Naive thymus-derived CD8-positive, alpha-beta T cell (primary cell): ENCODE measurements at places on chromosomes 1 and 21. TPM values are rescaled to one million over a fixed set of nuclear protein-coding genes. Genes with fewer than 3 reads are reported as not detected.
A peak's percentile ranks its signal among the peaks of the same experiment; 100 is the strongest.

FBLIM1 gene
- polyA plus RNA-seq, result not detected

SERINC2 gene
- polyA plus RNA-seq, result not detected

GSTM2 gene
- 40.7 TPM for polyA plus RNA-seq

NTNG1 gene
- polyA plus RNA-seq, result not detected

SPRR2F gene
- not detected for polyA plus RNA-seq

HPCAL4 gene
- 3.9 TPM for polyA plus RNA-seq

DNA sequence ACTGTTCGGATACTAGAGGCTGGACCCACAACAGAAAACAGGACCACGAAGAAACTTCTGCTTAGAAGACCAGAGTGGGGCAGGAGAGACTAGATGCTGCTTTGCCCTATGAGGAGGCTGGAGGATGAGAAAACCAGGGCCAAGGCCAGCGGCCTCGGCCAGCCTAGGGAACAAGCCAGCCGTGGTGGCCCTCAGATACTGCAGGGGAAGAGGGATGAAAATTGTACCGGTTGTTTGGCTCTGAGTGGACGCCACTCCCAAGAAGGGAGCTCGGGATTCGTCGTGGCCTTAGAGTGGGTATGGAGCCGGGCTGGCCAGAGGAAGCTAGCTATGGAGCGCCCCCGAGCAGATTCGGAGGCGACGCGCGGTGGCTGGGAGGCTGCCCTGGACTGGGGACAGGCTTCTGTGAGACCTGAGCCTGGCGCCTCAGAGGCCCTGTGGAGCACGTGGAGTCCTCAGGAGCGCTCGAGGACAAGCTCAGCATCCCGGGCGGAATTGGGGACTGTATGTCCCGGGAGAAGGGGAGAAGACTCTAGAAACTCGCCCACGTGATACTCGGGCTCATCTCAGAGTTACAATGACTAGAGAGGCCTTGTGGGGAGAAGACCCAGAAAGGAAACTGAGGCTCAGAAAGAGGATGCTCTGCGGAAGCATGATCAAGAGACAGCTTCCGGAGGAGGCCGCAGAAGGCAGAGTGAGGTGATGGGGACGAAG, 2.8 kb downstream of the PRRX1 start:
- peaks cover 74% of the 10 kb centered on the region for H3K27me3 ChIP-seq
- H3K4me1 ChIP-seq, result peaks cover 53% of the 10 kb centered on the region
- DNase-seq, result no peak

DNA sequence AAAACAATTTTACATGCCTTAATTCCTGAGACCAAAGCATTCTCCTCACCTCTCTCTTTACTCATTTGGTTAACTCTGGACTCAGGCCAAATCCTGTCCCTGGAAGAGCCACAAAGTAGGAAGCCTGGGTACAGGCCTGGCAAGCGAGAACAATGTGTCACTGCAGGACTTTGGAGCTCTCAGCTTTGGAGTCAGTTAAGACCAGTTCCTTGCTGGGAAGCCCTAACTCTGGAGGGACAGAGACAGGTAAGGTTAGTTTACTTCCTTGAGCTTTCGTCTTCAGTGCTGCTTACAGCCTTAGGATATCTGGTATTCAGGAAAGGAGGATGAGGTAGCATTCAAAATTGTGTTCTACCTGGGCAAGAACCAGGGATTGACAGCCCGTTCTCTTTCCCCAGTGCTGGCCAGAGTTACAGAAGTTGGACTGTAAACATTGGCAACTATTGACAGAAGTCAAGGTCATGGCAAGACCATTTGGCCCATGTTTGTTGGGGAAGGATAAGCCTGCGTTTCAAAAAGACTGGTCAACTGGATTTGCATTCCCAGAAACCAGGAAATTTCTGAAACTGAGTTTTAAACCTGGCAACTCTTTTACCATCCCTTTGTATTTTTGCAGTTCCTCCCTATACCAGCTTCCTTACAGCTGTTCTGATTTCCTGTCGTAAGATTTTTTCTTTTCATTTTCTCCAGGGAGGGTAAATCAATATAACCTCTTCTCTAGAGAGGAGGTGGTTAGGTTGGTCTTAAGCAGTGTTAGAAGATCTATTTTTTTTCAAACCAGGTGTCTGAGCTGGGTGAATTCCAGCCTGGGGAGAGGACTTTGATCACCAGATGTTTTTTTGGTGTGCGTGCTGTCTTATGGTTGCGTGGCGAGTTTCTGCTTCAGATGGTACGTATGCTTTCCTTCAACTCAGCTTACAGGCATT, at the start of gene C4BPB:
TSS of gene C4BPB (plus strand) at position 160 of the 926 bp plus-strand sequence. CDS start at position 832, 672 bp downstream.
- H3K4me3 ChIP-seq, result peak within 1 kb of the TSS; percentile 84
- H3K36me3 ChIP-seq, result no peaks in the 10 kb centered on the region
- peak within 1 kb of the TSS; percentile 88 for H3K27ac ChIP-seq
- DNase-seq, result peak; percentile 66
- H3K27me3 ChIP-seq, result peaks cover 3% of the 10 kb centered on the region

GRCh38 chr1:33970148-33970825, 106.4 kb downstream of the HMGB4 start:
- H3K36me3 ChIP-seq, result no peaks in the 10 kb centered on the region
- no peak for DNase-seq
- H3K4me3 ChIP-seq, result no peak overlapping the region
- no peak overlapping the region for H3K27ac ChIP-seq
- H3K4me1 ChIP-seq, result no peaks in the 10 kb centered on the region

- H3K36me3 ChIP-seq, result no peaks in the 10 kb centered on the region
- no peaks in the 10 kb centered on the region for H3K4me1 ChIP-seq
- peaks cover 51% of the 10 kb centered on the region for H3K27me3 ChIP-seq
- DNase-seq, result no peak
- no peak overlapping the region for H3K27ac ChIP-seq
Measured at GRCh38 chr1:37153116-37154100, 119.1 kb upstream of the GRIK3 start.

DNA sequence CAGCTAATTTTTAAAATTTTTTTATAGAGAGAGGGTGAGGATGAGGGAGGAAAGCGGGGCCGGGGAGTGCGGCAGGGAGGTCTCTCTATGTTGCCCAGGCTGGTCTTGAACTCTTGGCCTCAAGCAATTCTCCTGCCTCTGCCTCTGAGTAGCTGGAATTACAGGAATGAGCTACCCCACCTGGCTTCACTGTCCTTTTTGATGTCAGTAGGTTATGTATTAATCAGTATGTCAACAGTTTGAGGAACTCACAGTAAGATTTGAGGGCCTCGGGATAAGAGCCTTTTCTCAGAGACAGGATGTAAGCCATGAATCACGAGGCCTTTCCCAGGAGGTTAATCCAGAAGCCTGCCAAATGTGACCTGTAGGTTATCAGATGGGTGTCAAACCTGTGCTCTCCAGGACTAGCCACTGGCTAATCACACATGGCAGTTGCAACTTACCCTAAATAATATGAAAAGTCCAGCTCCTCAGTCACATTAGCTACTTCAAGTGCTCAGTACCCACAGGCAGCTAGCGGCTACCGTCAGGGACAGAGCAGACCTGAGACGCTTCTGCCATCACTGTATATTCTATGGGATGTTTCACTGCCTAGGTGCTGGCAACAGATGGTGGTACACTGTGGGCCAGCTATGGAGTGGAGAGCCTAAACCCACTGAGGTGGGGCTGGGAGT, 33.1 kb downstream of the TRIM67 start:
- no peak overlapping the region for H3K4me3 ChIP-seq
- H3K4me1 ChIP-seq, result no peaks in the 10 kb centered on the region
- peaks cover 11% of the 10 kb centered on the region for H3K27me3 ChIP-seq
- H3K36me3 ChIP-seq, result no peaks in the 10 kb centered on the region
- H3K27ac ChIP-seq, result no peak overlapping the region

DNA sequence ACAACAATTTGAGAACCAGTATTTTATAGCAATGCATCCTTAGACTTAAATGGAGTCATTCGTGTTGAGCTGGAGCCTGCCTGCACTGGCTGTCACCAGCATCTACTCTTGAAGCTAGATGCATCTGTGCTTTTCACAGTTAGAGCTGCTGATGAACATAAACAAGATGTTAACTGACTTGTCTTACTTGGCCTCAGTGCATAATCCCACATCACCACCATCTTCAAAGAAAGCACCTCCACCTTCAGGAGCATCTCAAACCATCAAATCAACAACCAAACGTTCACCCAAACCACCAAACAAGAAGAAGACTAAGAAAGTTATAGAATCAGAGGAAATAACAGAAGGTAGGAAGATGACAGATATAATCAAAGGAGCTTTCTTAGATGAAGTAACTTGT, 71.1 kb downstream of the TPR start:
- H3K27ac ChIP-seq, result peak overlapping the region; percentile 57
- peaks cover 53% of the 10 kb centered on the region for H3K4me1 ChIP-seq
- H3K4me3 ChIP-seq, result peak overlapping the region; percentile 51
- H3K27me3 ChIP-seq, result no peaks in the 10 kb centered on the region
- no peaks in the 10 kb centered on the region for H3K36me3 ChIP-seq
- DNase-seq, result no peak

DNA sequence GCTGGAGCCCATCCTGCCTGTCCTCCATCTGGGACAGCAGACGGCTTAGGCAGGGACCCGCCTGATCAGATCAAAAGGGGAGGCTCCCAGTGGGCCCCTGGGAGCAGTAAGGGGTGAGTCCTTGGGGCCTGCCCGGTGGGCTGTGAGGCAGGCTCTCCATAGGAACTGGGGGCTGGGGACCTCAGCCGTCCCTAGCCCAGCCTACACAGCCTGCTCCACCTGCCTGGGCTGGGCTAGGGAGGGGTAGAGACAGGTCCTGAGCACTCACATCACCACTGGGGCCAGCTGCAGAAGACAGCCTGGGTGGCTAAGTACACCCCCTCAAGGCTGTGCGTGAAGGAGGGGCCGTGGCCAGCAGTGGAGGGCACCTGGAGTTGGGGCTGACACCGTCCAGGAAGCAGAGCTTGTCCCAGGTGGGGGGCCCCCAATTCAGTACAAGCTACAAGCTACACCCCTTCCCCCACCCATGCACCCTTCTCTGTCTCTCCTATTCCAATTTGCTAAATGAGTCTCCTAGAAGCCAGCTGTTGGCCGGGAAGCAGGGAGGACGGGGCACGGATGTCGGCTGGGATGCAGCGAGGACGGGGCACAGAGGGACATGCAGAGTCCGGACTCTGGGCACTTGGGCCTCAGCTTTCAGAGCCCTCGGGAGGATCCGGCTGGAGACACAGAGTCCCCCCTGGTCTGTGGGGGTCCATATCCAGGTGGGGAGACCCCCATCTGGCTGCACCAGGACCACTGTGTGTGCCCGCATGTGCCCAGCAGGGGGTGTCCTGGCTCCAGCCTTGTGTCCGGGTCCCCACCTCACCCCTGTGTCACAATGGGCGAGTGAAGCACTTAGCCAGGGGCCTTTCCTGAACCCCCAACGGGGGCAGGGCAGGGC, 1.7 kb downstream of the ISG15 start:
- no peak for DNase-seq
- H3K27me3 ChIP-seq, result no peaks in the 10 kb centered on the region
- peak overlapping the region; percentile 98 for H3K27ac ChIP-seq
- H3K4me3 ChIP-seq, result peak overlapping the region; percentile 95

GRCh38 chr1:230175163-230175747, 108.2 kb downstream of the GALNT2 start:
- peaks cover 25% of the 10 kb centered on the region for H3K4me1 ChIP-seq
- peaks cover 4% of the 10 kb centered on the region for H3K36me3 ChIP-seq
- no peak overlapping the region for H3K4me3 ChIP-seq
- no peak for DNase-seq
- H3K27ac ChIP-seq, result no peak overlapping the region

DNA sequence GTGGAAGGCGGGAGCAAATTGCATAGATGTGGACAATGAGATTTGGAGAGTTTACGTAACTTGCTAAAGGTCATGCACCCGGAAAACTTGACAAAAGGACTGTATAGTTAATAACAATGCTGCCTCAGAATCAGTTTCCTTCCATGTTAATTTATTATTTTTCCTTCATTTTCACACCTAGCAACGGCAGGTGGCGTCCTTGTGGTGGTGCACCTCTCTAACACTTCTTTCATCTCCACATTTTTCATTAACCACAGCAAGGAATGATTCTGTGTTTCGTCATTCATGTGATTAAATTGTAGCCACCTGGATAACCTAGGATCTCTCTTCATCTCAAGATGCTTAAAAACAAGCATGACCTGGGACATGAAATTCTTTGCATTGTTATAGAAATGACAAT, 2133.0 kb downstream of the NCAM2 start:
- no peak for DNase-seq
- no peaks in the 10 kb centered on the region for H3K36me3 ChIP-seq
- no peak overlapping the region for H3K27ac ChIP-seq

DNA sequence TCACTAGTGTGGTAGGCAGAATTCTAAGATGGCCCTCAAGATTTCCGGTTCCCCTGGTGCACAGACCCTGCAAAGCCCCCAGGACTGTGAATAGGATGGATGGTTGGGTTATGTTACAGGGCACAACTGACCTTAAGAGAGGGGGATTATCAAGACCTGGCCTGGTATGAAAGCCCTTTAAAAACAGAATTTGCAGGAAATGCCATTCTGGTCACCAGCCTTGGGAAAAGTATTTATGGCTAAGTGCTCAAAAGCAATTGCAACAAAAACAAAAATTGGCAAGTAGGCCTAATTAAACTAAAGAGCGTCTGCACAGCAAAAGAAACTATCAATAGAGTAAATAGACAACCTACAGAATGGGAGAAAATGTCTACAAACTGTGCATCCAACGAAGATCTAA, 144.7 kb upstream of the EDN2 start:
- H3K27me3 ChIP-seq, result no peaks in the 10 kb centered on the region
- no peak overlapping the region for H3K4me3 ChIP-seq
- no peak overlapping the region for H3K27ac ChIP-seq
- peaks cover 11% of the 10 kb centered on the region for H3K36me3 ChIP-seq
- H3K4me1 ChIP-seq, result peaks cover 22% of the 10 kb centered on the region

DNA sequence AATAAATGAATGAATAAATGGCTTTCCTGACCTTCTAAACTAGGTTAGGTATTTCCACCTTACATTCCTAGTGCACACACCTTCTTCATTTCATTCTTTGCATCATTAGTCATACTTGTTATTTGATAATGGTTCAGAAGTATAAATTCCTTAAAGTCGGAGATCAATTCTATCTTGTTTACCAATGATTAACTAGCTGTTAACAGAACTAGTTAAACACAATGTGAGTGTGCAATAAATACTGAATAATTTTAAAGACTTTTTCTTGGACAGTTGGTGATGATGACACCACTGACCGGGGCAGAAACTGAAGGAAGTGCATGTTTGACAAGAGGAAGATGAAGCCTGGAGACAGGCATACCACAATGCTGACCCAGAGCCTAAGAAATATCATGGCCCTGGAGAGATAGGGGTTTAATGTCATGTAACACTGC, 207.1 kb upstream of the DEPDC1 start:
- no peak overlapping the region for H3K4me3 ChIP-seq
- no peaks in the 10 kb centered on the region for H3K4me1 ChIP-seq
- peaks cover 2% of the 10 kb centered on the region for H3K27me3 ChIP-seq
- no peak overlapping the region for H3K27ac ChIP-seq
- no peak for DNase-seq
- peaks cover 2% of the 10 kb centered on the region for H3K36me3 ChIP-seq

DNA sequence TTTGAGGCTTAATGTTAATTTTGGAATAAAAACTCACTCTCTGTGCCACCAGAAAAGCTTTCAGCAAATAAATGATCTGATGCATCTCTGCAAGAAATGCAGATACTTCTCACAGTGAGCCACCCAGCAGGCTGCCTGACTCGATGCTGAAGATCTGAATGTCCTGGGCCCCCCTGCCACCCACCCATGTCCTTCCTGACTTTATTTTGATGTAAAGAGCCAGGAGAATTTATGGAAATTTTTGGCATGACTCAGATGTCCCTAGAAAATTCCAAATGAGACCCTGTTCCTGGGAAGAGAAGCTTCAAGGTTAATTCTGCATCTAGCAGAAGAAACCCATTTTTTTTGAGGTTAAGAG, 62.8 kb upstream of the COA6 start:
- H3K36me3 ChIP-seq, result no peaks in the 10 kb centered on the region
- DNase-seq, result no peak
- H3K4me1 ChIP-seq, result peaks cover 4% of the 10 kb centered on the region
- peak overlapping the region; percentile 99 for H3K27ac ChIP-seq

GRCh38 chr1:63623952-63624351, 30.7 kb downstream of the PGM1 start:
- H3K27me3 ChIP-seq, result no peaks in the 10 kb centered on the region
- DNase-seq, result no peak
- H3K4me1 ChIP-seq, result peaks cover 19% of the 10 kb centered on the region
- H3K36me3 ChIP-seq, result peaks cover 6% of the 10 kb centered on the region
- no peak overlapping the region for H3K4me3 ChIP-seq
